NCI-H446 treated with DMSO at 0.1 percent for 48 hours (cell line): ENCODE measurements at places on chromosomes 7 and 10.

GRCh38 chr7:115363916-115364315, 442.0 kb downstream of the MDFIC start:
- DNase-seq = no peak

GRCh38 chr7:46383605-46384004, 462.5 kb upstream of the IGFBP3 start:
- DNase-seq = no peak

DNA sequence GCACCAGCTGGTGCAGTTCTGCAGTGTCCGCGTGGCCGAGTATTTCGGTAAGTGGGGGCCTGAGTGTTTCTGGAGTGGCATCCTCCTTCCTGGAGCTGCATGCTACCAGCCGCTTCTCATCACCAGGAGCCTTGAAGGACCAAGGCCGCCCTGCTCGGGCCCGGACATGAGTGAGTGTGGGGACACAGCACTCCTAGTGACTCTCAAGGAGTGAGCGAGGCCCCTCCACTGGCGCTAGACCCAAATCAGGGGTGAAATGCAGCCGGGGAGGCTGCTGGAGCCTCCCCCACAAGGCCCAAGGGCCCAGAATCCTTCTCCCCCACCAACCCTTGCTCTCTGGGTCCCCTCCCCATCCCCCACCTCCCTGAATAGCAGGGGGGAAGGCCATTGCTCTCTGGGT, 48.0 kb downstream of the CAMK2B start:
- DNase-seq = no peak

DNA sequence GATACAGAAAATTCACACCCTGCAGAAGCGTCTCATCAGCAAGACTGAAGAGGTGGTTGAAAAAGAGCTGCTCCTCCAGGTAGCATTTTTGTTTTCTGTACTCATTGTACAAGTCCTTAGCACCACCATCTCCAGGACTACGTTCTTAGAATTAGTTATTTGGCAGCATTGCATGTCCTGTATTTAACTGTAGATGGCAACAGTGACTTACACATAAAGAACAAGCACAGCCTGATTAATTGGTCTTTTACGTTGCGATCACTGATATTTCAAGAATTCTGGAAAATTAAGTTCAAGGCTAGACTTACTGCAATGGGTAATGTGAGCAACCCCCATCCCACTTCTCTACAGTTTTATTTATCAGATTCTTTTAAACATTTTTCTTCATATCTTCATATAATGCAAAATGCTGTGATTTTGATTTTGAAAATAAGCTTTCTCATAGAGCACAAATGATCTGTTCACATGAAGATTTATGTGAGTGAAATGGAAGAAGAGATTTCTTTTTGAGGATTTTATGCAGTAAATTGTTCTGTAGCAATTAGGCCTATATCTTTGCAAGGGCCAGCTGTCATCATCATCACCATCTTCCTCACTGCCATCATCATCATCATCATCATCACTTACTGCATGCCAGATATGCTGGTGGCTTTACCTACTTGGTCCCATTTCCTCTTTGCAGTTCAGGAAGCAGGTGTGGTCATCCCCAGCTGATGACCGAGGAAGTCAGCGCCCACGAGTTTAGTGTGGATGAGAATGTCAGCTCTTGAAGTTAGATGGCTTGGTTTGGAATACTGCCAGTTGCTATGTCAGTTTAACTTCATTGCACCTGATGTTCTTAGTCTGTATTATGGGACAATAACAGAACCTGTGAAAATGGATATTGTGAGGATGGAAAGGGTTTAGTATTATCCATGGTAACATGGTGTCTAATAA, 53.4 kb downstream of the CFAP58 start:
- peak; percentile 24 for DNase-seq

DNA sequence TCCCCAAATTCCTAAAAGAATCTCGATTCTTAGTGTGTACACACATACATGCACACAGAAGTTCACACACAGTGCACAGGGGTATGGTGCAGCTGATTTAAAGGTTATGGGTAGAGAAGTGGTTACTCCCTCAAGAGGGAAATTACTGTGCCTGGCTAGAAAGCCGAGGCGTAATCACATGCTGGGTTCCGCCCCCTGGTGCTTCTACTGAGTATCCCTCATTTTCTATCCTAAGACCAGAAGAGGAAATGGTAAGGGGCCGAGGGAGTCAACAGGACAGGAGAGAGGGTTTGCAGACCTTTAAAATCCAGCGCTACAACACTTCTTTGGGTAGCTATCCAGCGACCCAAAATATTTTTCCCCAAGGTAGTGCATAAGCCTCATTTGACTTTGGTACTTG, 147.3 kb upstream of the TMEM196 start:
- no peak for DNase-seq

- DNase-seq = no peak
Observed at GRCh38 chr10:18793951-18794350, 134.7 kb downstream of the ARL5B start.

DNA sequence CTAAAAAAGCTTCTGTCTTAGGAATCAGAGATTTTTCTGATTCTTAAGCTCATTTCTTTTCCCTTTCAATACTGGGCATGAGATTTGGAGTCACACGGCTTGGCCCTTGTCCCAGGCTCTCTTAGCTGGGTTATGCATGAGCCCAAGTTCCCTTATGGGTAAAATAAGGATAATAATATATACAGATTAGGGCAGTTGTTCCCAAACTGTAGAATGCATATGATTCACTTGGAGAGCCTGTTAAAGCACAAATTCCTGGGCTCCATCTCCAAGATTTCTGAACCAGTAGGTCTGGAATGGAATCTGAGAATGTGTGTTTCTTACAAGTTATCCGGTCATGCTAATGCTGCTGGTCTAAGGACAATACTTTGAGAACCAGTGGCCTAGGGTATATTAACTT, 154.0 kb downstream of the REEP3 start:
- peak; percentile 35 for DNase-seq

DNA sequence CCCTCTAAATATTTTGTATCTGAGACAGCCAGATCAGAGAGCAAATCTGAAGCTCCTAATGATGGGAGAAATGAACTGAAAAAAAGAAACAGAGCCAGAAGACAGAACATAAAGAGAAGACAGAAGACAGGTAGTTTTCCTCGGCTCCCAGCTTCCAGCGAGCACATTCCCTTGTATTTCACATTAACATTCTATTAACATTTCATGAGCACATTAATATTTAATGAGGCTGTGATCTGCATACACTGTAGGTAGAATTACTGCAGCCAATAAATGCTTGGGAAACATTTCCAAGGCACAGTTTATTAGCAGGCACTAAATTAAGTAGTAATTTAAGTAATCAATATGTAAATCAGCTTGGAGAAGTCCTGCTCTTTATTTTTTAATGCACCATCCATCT, 349.9 kb downstream of the ELMO1 start:
- DNase-seq = no peak

GRCh38 chr10:35795131-35795824, 153.2 kb upstream of the FZD8 start:
- DNase-seq = no peak

DNA sequence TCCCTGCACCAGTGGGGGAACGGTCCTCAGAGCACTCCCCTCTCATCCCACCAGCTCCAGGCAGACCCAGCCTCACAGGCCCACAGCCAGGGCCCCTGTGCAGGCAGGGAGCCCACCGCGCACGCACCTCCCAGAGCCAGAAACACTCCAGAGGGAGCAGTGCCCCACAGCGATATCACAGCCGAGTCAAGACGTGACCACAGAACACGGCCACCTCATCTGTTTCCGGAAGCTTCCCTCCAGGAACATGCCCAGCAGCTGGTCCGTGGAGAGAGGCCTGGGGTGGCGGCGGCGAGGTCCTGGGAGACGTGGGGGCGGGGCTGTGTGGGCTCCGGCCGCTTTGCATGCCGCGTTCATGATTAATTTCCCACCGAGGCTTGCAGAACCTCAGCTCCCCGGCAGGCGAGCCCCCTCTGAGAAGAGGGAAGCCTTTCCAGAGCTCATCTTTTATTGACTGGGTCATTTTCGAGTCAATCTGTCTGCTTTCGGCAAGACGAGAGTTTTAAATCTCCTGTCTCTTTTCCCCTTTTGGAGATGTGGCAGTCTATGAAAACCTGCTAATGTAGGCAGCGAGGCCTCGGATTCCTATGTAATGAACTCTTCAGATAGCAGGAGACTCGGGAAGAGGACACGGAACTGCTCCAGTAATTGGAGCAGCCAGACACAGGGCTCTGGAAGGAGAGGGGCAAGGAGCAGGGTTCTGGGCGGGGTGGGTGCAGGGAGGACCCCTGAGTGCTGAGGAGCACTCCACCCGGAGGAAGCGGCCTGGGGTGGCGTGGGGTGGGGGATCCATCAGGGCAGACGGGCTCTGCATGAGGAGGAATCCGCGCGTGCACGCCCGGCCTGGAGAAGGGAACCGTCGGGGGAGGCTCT, 242.8 kb downstream of the ELFN1 start:
- no peak for DNase-seq

- no peak for DNase-seq
Observed at GRCh38 chr7:93935102-93935501, 13.6 kb downstream of the GNG11 start.

DNA sequence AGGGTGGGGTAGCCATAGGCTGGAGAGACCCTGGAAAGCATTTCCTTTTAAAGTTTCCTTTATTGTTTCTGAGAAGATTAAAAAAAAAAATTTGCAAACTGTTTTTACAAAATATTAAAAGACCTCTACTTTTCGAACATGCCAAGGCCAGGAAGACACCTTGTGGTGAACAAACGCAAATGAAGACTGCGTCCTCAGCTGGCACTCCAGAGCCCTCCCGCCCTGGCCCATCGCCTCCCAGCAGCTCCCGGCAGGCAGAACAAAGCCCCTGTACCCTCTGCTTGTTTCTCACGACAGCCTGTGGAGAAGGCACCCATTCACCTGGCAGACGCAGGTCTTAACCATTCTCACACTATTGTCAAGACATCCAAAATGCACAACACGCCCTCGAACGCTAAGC, 56.4 kb downstream of the ESYT2 start:
- no peak for DNase-seq

- no peak for DNase-seq
Observed at GRCh38 chr10:60098677-60099601, 192.6 kb upstream of the CCDC6 start.

DNA sequence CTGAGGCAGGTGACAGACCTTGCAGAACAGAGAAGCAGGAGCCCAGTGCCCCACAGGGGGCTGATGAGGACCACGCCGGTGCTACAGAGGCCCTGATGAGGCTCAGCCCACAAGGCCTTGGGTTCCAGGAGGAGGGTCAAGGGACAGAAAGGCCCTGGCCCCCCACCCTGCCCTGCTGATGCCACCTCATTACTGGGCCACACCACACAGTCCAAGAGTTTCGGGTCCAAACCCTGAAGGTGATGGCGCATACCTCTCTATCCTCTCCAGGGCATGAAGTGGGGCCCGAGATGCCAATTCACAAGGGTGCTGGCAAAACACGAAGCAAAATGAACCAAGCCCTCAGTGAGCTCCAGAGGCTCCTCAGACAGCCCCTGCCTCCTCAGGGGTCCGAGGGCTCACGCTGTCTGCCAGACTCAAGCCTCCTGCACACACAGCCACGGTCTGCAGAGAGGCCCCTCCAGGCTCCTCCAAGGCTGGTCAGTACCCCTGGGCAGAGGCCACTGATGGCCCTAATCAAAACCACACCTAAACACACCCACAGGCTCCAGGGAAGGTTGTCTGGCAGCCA, 32.3 kb downstream of the RASGEF1A start:
- no peak for DNase-seq

DNA sequence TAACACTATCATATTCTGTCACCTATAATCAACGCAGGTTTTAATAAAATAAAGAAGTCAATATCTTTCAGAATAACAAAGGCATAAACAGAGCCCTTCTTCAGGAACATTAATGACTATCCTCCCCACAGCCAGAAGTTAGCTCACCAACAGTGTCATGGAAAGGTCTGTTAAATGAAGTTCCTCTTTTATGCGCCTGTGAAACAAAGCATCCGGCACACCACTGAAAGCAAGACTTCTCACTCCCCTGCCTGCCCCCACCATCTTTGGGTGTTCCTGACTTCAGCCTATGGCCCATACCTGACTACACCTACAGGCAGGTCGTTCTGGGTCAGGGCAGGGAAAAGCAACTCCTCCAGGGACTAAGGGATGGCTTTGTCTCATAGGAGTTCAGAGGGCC, 205.4 kb downstream of the FANK1 start:
- DNase-seq = no peak
